Brain (organoid and tissue), 16 donors: ENCODE measurements at places on chromosomes 2 and 18.
A peak's percentile ranks its signal among the peaks of the same experiment; 100 is the strongest.

DNA sequence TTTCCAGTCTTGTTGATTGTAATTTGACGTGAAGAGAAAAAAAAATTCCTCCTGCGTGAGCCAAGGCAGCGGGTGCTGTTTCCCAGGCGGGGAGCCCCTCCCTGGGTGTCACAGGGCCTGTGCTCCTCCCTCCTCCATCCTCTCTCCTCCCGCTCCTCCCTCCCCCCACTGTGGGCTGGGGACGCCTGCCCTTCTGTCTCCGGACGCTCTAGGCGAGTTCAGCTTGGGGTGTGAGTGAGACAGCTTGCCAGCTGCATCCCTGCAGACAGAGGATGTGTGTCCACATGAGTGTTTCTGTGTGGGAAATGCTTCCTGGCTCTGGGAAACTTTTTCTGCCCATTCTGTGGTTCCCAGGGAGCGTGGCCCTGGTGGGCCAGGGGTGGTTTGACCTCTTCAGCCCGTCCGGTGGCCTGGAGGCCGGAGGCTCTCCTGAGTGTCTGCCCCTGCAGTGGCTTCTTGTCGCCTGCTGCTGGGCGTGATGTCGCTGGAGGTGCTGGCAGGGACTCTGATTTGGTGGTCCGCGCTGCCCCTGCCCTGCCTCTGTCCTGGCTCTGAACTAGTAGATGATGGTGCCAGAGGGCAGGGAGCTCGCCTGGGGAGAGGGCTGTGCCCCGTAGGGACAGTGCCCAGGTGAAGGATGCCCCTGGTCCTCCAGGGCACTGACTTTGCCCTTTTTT is 96.4 kb downstream of the USP40 start:
- peak; percentile 51 for DNase-seq

DNA sequence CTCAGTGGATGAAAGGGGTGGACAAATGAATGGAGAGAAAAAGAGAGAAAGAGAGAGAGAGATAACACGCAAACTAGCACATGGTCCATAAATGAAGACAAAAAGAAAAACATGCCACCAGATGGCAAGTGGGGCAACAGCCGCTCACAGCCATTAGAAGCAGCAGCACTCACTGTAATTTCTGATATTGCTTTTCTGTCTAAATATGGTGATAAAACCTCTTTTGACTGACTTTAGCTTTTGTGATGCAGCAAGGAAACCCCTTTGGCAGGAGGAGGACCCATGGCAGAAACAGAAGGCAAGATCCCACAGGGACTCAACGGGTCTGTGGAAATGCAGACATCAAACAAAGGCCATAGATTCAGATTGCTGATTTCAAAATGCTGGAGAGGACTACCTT is 88.0 kb upstream of the CDH20 start:
- peak; percentile 17 for DNase-seq

- no peak for DNase-seq
Observed at GRCh38 chr2:217725409-217725808, 277.4 kb downstream of the TNS1 start.

DNA sequence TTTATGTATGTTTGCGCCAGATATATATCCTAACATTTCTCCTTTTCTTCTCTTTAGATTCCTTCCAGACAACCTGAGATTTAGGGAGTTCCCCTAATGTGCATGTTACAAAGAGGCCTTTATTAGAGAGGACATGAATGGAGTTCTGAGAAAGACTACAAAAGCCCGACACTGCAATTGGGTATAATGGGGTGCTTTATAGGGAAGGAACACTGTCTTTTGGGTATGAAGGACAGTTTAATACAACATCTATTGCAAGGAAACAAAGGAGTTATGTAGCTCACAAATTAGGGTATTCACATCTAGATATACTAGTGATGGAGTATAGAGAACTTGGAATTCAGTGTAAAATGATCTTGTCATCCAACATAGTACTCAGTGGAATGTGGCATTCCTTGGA is 383.8 kb downstream of the FIGN start:
- no peak for DNase-seq

DNA sequence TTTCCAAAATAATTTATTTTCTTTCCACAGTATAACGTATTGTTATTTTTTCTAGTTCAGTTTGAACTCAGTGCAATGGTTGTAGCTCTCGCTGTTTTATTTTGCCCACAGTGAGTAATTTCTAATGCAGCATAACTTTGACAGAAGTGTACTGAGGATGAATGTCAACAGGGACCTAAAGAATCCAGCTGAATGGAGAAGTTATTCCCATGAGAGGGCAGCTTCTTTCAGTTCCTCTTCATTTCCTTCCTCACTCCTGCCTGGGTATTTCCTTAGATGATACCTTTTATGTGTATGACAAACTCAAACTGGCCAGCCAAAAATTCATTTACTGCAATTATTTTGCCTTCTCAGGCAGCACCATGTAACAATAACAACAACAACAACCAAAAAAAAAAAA is 1223.1 kb upstream of the ZEB2 start:
- DNase-seq, result no peak

- DNase-seq, result no peak
Observed at GRCh38 chr2:72689579-72690195, 136.1 kb downstream of the EXOC6B start.

GRCh38 chr2:233814056-233814835 is 36.1 kb downstream of the MROH2A start:
- DNase-seq, result no peak

DNA sequence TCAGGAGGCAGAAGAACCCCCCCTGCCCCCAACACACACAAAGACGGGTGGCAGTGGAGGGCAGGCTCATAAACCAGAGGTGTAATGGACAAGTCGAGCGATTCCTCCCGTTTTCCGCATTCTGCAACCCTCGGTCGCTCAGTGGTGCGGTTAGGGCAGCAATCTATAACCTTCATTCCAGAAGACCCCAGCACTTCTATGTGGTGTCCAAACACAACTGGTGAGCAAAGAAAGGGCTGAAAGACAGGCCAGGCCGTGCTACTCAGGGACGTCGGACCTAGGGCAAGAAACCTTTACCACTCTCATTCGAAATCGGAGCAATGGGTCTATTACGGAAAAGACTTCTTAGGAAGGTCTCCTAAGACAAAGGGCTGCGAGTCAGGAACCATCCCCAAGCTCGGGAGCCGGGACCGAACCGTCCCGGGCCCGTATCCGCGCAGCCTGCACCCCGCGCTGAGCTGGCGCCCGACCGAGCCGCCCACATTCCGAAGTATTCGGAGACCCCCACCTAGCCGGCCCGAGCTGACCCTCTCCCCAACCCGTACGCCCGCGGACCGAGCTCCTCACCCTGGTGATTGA is 568 bp downstream of the ARL5A start:
- peak; percentile 49 for DNase-seq

DNA sequence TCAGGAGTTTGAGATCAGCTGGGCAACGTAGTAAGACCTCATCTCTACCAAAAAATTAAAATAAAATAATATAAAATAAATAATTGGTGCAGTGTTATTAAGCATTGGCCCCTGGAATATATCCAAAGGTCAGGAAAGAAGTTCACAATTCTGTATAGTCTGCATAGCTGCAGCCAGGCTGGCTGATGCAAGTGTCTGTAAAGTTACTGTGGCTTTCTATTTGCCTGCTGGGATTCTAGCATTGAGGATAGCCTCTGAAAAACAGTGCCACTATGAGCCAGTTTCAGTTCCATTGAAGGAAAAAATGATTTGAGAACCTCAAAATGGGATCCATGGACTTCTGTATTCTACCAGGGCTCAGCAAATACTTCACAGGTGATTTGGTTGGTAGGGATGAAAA is 208.6 kb downstream of the PARD3B start:
- DNase-seq, result no peak

- peak; percentile 80 for DNase-seq
Observed at GRCh38 chr2:59741840-59742239, 811.6 kb downstream of the BCL11A start.

GRCh38 chr18:21599585-21600525 is 649 bp downstream of the ESCO1 start:
- peak; percentile 23 for DNase-seq

DNA sequence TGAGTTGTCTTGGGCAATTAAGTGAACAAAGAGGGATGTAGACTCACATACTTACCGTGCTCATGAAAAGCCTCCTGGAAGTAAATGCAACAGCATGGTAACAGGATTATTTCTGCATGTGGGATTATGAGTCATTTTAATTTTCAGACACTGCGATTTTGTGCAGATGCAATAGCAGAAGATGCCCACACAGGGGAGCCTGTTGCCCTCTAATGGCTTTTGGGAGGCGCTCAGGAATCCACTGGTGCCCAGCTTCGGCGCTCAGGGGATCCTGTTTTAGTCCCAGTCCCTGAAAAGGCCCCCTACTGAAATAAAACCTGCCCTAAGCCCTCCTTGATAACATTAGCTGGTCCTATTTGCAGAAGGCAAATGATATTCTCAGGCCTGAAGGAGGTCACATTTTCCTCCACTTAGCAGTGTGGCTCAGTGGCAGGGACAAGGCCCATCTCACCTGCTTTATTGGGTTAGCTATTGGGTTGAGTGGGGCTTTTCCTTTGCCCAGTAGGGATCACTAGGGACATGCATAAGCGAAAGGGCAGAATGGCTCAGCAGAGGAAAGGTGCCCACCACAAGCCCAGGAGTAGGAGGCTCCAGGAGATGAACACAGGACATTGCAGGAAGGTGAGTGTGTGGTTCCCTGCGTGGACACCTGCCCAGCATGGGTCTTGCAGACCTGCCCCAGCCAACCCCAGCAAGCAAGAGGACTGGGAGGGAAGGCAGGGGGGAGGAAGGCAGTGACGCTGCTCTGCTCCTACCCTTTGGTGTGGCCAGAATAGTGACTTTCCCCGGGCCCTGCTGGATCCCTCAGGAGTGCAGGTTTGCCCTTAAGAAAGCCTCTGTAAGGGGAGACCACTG is 26.5 kb upstream of the KCNS3 start:
- peak; percentile 76 for DNase-seq

DNA sequence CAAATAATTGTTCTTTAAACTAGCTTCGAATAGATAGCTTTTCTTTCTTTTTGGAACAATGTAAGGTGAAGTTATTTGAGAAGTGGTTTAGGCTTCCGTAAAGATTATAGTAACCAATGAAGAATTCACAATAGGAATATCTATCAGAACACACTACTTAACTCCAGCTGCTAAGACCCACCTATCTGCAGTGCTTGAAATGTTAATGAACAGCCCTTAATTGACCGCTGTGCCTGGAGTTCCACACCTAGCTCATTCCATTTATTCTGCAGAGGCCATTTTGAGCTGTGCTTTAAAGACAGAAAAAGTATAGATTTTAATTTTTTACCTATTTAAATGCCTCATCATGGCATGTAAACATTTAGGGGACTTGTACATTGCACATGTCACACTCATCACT is 83.3 kb upstream of the APCDD1 start:
- no peak for DNase-seq

- no peak for DNase-seq
Observed at GRCh38 chr2:238092486-238093035, 7.6 kb upstream of the ESPNL start.

DNA sequence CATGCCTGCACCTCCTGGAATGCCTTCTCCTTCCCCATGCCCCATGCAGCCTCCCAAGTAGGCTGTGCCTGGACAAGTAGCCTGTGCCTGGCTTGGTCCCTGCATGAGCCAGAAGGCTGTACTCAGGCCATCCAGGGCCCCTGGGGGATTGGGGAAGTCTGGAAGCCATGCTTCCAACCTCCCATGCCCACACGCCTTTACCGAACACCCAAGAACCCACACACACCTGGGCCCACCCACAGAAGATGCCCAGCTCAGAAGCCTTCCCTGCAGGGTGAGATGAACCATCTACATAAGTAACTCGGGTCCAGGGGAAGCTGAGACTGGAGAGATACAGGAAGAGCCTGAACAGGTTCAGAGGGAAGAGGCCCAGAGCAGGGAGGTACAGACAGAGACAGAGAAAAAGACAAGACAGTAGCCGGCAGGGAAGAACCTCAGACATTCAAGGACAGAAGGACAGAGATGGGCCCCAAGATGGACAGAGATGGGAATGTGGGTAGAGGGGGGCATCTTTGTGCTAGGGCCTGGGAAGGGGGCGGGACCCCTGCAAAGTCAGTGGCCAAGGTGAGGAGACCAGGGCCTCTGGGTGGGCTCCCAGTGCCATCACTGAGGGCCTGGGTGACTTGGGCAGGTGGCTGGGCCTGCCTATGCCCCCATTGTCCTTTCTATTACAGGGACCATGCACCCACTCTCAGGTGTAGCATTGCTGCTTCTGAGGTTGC is 4.3 kb downstream of the BIN1 start:
- no peak for DNase-seq

DNA sequence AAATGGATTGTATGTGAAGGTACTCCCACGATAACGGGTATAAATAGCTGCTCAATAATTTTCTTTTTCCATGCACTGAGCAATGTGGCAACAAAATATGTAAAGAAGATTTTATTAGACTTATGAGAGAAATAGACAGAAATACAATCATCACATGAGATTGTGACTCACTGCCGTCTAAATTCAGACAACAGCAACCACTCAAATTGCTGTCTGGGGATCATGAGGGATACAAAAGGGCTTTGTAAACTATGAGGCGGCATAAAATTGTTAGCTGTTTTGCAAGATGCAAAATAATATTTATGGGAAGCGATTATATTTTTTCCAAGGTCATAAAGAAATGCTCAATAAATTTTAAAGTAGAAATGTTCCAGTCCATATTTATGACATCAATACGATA is 259.1 kb upstream of the AGAP1 start:
- DNase-seq, result no peak

DNA sequence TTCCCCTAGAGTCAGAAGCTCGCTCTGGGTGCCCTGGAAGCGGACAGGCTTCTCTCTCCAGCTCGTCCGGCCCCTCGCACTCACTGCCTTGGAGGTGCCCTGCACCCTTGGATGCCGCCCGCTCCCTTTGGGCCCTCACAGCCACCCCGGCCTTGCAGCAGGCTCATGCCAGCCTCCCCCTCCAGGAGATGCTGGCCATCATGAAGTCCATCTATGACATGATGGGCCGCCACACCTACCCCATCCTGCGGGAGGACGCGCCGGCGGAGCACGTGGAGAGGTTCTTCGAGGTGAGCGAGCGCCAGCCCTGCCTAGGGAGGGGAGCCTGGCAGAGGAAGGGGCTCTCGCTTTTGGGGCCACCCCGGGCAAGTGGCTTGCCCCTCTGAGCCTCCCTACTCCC is 20.3 kb upstream of the FAHD2A start:
- DNase-seq, result no peak

DNA sequence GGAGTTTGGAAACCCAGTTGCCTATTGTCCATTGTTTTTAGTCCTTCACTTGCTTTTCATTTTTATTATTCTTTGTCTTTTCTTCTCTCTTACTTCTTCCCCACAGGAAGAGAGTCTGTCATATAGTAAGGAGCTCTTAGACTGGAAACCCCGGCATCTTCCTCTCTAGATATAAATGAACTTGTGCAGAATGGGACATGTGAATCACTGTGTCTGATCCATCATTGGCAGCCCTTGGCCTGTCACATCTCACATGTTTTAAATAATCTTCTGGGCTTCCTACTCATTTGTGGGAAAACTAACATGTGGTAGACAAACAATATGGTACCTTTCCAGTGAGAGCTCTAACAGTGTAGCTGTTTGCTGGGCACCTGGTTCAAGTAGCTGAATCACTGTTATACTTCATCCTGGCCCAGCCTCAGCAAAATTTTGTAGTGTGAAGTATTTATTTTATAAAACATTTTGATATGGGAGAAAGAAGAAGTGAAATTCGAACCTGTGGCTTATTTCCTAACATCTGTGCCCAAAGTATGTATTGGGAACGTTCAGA is 112.8 kb downstream of the PHLPP1 start:
- no peak for DNase-seq

- DNase-seq, result no peak
Observed at GRCh38 chr2:42756150-42756775, 7.7 kb downstream of the OXER1 start.
